ENCODE measurements at places on chromosomes 6 and 20.

GRCh38 chr6:89583559-89583958, 55.0 kb downstream of the LYRM2 start:
- peak; percentile 19 for DNase-seq

- DNase-seq: no peak
Measured at GRCh38 chr20:55540486-55540885, 464.8 kb downstream of the CBLN4 start.

- DNase-seq: no peak
Measured at GRCh38 chr6:6723361-6723760, 134.8 kb downstream of the LY86 start.

- peak; percentile 64 for DNase-seq
Measured at GRCh38 chr6:144008120-144008811, at the start of gene PLAGL1. PLAGL1 (minus strand) TSS chr6:144008259; CDS start chr6:143948136, 60,123 bp downstream.

- peak; percentile 68 for DNase-seq
Measured at GRCh38 chr6:142746524-142746923, 198.5 kb downstream of the HIVEP2 start.

DNA sequence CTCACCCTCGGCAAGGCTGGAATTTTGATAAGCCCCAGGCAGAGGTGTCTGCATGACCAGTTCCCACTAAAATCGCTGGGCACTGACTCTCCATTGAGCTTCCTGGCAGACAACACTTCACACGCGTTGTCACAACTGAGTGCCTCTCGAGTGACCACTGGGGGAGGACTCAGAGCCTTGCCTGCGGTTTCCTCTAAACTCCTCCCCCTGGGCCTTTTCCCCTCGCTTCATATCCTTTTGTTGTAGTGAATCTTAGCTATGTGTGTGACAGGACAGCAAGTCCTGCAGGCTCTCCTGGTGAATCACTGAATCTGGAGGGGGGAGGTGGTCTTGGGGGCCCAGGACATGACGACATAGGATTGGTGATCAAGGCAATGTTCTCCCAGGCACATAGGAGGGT, 670.8 kb downstream of the PRKN start:
- DNase-seq: no peak

GRCh38 chr6:130895516-130895915, 68.3 kb downstream of the SMLR1 start:
- DNase-seq: no peak

- DNase-seq: no peak
Measured at GRCh38 chr6:161442420-161442819, 168.6 kb upstream of the AGPAT4 start.

DNA sequence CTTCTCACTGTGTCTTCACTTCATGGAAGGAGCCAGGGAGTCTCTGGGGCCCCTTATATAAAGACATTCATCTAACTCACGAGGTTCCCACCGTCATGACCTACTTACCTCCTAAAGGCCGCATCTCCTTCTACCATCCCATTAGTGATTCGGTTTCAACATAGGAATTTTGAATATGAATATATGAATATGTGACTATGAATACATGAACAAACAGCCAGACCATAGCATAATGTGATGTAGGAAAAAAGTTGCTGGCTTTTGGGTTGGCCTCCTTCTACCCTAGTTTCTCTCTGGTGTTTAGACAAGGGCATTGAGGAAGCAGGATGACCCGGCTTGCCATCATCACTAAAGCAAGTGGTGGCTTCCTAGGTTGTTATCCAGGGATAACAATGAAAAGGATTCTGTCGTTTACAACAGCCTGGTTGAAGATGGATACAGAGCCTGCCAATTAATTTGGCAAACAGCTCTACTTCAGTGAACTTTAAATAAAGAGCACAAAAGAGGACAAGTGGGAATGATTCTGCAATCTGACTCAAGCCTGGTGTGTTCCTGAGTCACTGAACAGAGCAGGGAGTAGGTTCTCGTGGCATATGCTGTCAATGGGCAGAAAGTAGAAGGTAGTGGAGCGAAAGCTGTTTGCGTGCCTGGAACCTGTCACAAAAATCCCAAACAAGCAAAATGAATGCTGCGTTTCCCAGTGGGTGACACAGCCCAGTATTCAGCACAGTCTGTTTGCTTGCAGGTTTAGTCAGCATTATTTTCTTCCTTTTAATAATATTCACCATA, 44.0 kb upstream of the DOK5 start:
- no peak for DNase-seq

DNA sequence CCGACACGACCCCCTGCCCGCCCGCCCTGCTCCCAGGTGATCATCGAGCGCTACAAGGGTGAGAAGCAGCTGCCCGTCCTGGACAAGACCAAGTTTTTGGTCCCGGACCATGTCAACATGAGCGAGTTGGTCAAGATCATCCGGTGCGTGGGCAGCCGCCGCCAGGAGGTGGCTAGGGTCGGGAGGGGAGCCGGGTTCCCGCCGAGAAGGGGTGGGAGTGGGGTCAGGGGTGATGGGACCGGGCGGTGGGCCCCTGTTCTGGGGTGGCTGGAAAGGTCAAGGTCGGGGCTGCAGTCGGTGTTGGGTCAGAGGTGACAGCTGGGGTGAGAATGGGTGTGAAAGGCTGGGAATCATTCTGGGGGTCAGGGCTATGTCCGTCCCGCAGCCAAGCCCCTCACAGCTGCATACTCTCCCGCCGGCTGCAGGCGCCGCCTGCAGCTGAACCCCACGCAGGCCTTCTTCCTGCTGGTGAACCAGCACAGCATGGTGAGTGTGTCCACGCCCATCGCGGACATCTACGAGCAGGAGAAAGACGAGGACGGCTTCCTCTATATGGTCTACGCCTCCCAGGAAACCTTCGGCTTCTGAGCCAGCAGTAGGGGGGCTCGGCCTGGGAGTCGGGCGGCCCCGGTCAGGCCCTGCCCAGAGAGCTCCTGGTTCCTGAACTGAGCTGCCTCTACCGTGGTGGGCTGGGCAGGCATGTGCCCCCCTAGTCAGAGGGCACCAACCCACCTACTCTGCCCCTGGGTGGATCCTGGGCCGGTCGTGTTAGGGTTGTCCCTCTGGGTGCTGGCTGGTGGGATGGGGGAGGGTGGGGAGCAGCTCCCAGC, 1.0 kb downstream of the MAP1LC3A start:
- DNase-seq: no peak

GRCh38 chr6:159620947-159621346, 72.1 kb downstream of the SOD2 start:
- DNase-seq: no peak

DNA sequence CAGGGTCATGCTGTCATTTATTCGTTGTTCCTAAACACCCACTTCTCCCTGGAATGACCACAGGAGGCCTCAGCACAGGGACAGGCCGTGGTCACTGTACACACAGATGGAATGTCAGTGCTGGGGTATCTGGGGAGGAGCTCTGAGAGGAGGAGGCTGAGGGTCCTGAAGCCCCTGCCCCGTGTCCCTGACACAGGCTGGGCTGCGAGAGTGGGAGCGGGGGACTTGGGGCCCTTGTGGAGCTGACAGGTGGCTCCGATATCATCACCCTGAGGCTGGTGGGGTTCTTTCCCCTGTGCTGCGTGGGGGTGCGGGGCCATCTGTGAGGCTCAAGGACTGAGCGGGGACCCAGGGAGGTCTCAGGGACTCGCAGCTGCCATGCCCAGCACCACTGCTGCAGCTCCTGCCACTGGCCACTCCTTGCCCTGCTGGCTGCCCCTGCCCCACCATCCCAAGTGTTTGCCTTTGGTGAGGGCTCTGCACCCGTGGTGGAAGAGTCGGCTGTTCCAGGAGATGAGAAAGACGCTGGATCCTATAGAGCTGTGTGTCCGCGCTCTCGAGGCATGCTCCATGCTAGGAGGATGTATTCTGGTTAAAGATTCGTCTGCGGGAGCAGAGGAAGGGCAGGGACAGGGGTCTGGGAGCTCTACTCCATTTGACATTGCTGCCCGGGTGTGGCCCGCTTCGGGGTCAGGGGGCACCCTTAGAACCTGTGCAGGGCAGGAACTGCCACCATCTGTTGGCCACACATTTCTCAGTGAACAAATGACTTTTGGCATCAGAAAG, 18.9 kb downstream of the NPEPL1 start:
- peak; percentile 54 for DNase-seq

DNA sequence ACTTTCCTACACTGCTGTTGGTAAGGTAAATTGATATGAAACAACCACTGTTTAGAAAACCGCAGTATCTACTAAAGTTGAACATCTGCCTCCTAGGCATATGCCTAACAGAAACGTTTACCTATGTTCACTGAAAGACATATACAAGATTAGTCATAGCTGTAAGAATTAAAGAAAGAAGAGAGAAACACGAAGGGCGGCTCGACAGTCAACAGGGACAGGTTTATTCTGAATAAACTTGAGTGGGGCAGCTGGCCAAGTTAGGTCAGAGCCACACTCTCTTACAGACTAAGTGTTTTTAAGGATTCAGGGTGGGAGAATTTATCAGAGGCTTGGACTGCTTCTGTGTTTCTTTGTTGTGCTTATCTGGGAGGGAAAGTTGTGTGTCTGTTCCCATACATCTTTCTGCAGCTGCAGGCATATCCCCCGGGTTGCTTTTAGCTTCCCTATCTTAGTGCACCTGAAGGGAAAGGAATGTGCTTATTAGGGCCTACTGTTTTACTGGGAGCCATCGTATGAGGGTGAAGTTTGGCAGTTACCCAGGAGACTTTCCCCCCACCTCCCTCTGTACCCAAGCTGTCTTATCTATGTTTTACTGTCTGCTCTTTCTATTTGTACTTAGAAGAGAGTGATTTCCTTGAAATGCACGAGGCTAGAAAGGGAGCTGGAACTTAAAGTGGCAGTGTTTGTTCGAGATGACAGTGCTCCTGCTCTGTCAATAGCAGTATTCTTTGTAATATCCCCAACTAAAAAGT, 20.4 kb downstream of the PROCR start:
- DNase-seq: no peak

DNA sequence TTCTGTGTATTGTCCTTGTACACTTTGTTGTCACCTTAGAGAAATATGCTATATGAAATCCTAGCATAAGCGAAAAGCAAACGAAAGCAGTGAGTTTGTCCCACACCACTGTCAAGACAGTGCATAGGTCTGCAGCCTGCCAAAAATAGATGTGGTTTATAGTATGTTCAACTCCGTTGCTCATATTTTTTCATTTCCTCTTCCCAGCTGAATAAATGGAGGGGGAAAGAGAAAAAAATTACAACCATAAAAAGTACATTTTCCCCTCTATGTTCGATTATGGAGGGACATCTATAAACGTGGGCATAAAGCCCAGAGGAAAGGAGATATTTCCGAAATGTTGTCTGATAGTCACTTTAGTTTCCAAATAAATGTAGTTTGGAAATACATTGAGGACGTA, 25.8 kb downstream of the PRL start:
- DNase-seq: no peak

DNA sequence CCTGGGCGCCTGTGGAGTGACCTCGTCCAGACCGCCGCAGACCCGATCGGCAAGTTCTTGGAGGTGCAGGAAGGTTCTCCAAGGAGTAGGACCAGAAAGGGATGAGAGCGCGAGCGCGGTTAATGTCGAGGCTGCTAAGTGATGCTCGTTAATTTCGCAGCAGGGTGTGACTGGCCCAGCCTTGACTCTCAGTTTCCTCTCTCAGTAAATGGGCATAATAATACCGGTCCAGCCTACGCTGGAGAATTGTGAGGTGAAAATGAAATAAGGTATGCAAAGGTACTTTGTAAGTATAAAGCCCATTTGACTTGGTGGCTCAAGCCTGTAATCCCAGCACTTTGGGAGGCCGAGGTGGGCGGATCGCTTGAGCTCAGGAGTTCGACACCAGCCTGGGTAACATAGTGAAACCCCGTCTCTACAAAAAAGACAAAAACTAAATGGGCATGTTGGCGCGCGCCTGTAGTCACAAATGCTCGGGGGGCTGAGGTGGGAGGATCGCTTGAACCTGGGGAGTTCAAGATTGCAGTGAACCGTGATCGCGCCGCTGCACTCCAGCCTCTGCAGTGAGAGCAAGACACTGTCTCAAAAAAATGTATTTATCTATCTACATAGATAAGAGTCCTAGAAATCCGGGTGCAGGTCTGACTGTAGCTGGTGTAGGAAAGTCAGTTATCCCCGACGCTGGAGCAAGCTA, 634 bp upstream of the BTBD9 start:
- no peak for DNase-seq

DNA sequence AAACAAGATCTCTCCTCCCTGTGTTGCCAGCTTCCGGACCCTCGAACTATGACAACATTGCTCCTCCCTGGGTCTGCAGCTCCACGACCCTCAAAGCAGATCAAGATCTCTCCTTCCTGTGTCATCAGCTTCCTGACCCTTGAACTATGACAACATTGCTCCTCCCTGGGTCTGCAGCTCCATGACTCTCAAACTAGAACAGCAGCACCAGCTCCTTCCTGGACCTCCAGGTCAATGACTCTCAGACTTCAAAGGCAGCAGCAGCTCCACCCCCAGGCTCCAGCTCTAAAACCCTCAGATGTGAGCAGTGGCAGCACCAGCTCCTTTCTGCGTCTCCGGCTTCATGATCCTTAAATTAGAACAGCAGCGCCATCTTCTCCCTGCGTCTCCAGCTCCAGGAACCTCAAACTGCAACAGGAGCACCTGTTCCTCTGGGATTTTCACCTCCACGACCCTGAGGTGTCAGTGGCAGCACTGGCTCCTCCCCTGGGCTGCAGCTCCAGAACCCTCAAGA, 341.0 kb upstream of the SULF2 start:
- DNase-seq: peak; percentile 17

DNA sequence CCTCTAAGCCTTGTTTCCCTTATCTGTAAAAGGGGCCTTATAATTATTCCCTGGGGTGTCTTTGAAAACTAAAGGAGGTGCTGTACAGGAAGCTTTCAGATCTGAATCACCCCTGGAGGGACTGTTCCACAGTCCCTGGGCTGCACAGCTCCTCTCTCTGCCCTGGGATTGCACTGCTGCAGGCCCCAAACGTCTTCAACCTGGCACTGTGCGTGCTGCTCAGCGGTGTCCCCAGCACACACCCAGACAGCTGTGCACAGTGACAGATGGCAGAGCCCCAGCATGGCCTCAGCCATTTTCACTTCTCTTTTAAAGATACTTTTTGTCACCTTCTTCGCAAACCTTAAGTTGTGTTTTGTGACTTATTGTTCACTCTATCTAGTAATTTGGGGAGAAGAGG, 50.7 kb upstream of the INSM1 start:
- no peak for DNase-seq

DNA sequence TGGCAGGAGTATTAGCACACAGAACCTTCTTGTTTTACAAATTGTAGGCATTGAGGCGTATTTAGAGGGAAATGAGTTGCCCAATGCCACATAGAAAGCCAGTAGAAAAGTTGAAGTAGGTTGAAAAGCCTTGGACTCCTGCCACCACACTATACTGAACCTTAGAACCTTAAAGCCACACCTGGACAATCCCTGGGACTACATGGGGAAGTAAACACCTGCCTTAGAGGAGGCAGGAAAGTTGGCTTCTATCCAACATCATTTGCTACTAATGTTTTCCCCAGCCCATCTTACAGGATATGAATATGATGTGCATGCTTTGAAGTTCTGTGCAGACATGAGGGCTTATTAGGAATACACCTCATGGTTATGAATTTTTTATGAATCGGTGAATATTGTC, 5.3 kb upstream of the EPPIN start:
- no peak for DNase-seq

Data from activated effector memory CD4-positive, alpha-beta T cell treated with anti-CD3 and anti-CD28 coated beads, Interleukin-2, amount 50 U/mL, for 16 hours (primary cell).